ENCODE measurements at places on chromosomes 1 and 21.

DNA sequence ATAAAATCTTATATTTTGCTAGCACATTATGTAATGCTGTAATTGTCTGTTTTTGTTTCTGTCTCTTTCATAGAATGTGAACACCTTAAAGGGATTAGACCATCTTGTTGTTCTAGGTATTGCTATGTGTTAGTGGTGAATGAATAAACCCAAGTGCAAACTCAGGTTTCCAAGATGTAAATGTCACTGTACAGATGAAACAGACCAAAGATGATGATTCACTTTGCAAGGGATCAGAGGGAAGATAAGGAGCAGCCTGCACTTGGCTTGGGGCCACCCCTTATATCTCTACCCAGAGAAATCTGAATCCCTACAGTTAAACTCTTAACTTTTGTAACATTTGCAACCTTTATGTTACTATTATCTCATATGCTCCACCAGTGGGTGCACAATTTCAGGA is 25.4 kb downstream of the UROD start:
- DNase-seq, result no peak

GRCh38 chr1:109498161-109498801 is 4.4 kb downstream of the CYB561D1 start:
- DNase-seq, result peak; percentile 56

GRCh38 chr1:77900687-77901293 is 12.4 kb downstream of the NEXN start:
- peak; percentile 53 for DNase-seq

DNA sequence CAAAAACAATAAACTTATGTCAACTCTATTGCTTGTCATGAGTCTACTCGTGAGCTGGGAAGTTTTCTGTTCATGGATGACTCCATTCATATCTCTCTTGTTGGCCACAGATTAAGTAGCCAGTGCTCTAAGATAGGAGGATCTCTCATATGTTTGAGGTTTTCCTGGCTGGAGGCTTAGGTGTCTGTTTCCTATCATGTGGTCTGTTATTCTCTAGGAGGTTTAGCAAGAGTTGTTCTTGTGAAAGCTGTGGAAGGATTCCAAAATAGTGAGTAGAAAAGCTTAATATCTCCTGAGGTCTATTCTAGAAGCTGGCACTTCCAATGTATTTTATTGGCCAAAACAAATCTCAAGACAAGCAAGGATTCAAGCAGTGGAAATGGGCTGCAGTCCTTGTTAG is 5.8 kb upstream of the KRTAP20-2 start:
- DNase-seq, result no peak
